NCI-H2107 (cell line): ENCODE measurements at places on chromosomes 3 and 15.

- no peak for DNase-seq
Measured at GRCh38 chr15:76648732-76649444, 256.3 kb downstream of the SCAPER start.

DNA sequence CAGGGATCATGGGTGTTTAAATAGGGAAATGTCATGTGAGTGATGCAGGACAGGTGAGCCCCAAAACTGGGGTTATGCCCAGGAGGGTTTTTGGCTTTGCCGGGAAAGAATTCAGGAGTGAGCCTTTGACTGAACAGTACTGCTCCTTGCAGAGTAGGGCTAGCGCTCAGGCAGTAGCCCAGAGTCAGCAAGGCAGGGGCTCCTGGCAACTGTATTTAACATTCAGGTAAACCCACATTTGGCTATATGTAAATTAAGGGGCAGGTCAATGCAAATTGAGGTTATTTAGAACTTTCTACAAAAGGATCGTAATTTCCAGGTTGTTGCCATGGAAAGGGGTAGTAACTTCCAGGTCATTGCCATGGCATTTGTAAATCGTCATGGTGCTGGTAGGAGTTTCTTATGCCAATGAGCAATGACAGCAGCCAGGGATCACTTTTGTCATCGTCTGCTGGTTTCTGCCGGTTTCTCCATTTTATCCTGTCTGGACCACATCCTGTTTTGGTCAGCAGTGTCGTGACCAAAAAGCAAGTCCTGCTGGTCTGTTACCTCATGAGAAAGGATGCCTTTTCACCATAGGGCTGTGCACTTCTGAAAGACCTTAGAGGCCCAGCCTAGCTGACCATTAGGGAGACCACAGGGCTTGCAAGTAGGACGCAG is 24.3 kb downstream of the MTHFS start:
- DNase-seq: no peak

DNA sequence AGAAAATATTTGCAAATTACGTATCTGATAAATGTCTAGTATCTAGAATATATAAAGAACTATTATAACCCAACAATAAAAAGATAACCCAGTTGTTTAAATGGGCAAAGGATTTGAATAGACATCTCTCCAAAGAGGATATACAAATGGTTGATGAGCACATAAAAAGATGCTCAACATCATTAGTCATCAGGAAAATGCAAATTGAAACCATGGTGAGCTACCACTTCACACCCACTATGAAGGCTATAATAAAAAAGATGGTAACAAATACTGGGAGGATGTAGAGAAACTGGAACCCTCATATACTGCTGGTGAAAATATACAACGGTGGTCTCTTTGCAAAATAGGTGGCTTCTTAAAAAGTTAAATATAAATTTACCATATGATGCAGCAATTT is 28.0 kb downstream of the RAD51 start:
- DNase-seq: no peak

DNA sequence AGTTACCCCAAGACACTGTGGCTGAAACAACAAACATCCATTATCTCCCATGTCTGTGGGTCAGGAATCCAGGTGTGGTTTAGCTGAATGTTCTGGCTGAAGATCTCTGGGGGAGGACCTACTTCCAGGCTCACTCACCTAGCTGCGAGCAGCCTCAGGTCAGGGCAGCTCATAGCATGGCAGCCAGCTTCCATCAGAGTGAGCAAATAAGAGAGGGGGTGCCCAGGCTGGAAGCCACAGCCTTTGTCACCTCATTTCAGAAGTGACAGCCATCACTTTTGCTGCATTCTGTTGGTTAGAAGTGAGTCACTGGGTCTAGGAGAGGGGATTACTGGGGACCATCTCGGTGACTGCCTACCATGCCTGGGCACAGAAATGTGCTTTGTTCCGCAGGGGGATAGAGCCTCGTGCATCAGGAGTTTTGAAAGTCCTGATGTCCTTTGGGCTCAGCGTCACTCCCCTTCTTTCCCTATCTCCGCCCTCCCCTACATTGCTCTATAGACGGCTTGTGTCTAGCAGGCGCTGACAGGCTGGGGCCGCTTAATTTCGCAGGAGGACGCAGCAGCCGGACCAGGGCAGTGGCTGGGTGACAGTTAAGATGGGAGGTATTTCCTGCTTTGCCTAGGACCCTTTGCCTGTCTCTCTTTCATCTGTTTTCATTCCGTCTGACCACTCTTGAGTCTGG is 25.4 kb downstream of the TGM4 start:
- no peak for DNase-seq

GRCh38 chr15:78565097-78565950 is at the start of gene CHRNA5:
TSS of gene CHRNA5 (plus strand) at chr15:78565520. CDS start at chr15:78565720, 200 bp downstream.
- peak; percentile 25 for DNase-seq

DNA sequence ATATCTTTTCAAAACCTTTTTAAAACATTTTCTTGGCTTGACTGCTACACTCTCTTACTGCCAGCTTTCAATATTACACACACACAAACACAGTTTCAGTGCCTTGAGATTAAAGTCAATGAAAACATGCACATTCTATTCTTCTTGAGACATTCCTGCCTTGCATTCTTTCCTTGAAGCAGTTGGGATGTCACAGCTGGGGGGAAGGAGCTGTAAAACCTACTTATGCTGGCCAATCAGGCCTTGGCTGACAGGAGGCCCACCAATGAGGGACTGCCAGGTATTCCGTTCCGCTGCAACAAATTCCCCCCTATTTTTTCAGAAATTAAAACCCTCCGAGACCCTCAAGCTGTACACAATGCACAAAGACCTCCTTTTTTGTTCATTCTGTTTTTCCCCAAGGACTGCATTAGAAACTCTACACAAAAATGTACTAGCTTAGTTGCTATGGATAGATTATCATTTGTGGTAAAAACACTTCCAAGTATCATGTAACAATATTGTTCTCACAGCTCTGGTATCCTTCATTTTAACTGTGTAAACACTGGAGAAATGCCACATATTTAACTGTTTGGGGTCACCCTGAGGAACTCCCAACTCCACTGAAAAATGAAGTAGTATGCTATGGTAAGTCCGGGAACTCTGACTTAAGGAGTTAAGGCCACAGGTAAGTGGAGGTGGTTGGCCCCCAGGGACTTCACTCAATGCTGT is 18.5 kb downstream of the FSTL1 start:
- DNase-seq: no peak

GRCh38 chr15:50676799-50677483 is 9.7 kb downstream of the TRPM7 start:
- no peak for DNase-seq
